Jurkat, Clone E6-1 (cell line): ENCODE measurements at places on chromosomes 7 and 10.

GRCh38 chr10:51074238-51075028, at the start of gene PRKG1:
Gene PRKG1 (plus strand): TSS chr10:51074487.
- no peak for DNase-seq

DNA sequence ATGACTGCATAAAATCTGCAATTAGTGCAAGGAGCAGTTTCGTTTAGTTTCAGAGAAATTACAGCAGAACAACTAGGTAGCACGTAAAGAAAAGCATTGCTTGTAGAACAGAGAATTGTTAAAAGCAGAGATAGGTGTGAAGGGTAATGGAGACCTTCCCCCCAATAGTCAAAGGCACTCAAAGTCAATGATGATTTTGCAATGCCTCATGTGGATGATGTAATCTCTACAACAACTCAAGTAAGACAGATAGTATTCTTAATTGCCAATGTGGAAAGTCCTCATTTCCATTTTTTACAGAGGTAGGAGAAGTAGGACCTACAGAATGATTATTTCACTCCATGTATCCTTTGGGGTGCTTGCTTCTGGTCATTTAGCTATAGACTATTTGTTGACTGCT, 94.3 kb upstream of the GNAI1 start:
- DNase-seq, result no peak

DNA sequence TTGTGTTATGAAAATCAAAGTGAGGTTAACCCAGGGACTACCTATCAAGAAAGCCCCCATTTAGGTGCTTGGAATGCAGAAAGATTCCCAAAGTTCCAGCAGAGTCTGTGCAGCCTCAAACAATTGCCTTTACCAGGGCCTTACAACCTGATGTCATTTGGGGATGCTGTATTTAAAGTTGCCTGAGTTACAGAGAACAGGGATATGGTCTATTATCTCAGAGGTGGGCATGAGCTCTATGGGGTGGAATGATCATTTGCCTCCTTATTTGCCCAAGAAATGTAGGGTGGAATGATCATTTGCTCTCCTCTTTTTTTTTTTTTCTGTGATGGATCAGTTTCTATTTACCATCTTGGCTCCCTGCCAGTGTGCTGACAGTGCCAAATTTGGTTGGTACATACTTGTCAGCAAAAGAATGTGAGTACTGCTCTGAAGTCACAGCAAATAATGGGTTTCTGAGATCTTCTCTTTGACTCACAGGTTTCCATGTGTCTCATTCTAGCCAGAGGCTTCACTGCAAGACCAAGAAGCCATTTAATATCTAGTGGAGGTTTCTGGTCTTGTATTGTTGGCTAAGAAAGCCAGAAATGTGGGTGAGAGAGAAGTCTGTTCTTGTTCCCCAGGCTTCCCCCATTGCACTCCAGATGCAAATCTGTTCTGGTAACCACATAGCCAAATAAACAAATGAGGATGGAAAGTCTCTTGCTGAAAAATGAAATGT, 45.5 kb upstream of the ZNRF2 start:
- DNase-seq, result no peak

DNA sequence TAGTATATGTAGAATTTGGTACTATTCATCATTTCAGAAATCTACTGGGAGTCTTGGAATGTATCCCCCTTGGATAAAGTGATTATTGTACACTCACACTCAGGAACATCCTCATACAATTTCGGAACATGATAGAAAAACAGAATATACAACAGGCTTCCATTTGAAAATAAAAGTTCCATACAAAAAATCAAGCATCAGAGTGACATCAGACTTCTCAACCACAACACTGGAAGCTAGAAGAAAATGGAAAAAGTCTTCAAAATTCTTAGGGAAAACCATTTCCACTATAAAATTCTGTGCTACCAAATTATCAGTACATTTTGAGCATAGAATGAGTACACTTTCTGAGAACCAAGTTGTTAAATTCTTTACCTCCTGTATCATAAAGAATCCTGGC, 8.8 kb downstream of the LYZL1 start:
- DNase-seq, result no peak

DNA sequence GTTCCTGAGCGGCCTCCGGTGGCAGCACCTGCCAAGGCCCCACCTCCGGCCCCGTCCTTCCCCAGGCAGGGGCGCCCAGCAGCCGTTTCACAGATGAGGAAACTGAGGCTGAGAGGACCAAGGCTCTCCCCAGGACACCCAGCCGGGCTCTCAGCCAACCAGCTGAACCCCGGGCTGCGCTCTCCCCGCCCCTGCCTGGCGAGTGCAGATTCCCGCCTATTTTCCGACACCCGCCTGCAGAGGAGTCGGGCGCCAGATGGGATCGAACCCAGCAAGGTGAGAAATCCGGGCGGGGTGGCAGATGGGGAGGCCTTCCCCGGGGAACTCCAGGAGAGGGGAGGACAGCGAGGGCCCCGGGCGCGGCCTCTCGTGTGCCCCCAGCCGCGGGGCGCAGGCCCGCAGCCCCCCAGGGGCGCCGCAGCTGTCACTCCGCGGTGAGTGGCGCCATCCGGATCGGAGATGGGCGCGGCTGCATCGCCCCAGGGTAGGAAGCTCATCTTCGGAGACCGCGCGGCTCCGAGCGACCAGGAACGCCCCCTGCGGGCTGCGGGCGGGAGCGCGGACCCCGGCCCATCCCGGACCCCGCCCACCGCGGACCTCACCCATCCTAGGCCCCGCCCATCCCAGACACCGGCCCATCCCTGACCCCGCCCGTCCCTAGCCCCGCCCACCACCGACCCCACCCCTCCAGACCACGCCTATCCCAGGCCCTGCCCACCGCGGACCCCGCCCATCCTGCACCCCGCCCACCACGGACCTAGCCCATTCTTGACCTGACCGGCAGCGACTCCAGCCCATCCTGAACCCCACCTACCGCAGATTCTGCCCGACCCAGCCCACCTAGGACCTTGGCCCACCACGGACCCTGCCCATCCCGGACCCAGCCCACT, 90.3 kb downstream of the MICALL2 start:
- DNase-seq, result peak; percentile 59

GRCh38 chr10:21022821-21023220, 125.7 kb upstream of the NEBL start:
- DNase-seq, result no peak

- no peak for DNase-seq
Observed at GRCh38 chr7:75010036-75010435, 45.5 kb downstream of the CASTOR2 start.

DNA sequence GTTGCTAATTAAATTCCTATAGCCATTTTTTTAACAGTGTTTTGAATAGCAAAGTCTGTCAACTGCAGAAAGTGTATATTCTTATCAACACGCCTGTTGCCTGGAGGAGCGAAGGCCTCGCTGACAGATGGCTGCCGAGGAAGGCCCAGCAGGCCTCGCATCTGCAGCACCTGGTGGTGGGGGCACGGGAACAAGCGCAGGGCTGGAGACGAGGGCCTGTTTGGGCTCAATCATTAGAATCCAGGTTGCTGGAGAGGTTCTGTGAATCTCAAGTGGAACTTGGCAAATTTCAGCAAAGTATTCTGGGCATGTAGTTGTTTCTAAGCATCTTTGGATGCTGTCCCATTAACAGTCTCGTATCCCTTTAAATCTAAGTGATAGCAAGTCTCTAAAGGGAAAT, 66.1 kb upstream of the FAM204A start:
- no peak for DNase-seq

DNA sequence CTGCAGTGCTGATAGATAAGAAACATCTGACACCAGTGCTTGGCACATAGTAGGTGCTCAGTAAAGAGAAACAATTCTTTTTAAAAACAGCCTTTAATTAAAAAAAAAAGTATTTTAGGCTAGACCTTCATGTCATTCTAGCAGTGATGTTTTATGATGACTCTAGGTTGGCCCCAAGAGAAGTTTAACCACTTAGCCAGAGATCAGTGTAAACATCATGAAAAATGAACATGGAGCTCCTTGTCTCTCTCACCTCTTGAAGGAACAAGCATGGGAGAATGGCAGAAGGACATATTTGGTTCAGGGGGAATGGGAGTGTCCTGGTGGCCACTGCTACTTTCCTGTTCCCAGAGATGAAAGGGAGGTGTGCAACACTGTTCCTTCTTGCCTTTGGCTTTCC, 641.0 kb downstream of the LRMDA start:
- DNase-seq, result no peak

- DNase-seq, result no peak
Observed at GRCh38 chr7:52352013-52352981, 683.1 kb upstream of the POM121L12 start.

GRCh38 chr10:131961777-131962662, 19.7 kb downstream of the BNIP3 start:
- DNase-seq, result no peak

- DNase-seq, result no peak
Observed at GRCh38 chr7:67550801-67551436, 554.3 kb downstream of the TYW1 start.

DNA sequence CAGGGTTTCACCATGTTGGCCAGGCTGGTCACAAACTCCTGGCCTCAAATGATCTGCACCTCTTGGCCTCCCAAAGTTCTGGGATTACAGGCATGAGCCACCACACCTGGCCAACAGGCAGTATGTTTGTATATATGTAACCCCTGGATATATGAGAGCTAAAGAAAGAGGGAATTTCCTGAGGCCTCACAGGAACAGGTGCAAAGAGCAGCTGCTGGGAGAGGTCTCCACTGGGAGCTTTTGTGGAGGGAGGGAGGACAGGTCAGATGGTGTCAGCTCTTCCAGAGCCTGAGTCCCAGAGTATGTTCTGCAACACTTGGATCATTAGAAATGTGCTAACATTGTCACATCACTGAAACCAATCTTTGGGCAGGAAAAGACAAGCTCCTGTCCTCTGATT, 110.1 kb upstream of the KIF5B start:
- DNase-seq, result no peak

DNA sequence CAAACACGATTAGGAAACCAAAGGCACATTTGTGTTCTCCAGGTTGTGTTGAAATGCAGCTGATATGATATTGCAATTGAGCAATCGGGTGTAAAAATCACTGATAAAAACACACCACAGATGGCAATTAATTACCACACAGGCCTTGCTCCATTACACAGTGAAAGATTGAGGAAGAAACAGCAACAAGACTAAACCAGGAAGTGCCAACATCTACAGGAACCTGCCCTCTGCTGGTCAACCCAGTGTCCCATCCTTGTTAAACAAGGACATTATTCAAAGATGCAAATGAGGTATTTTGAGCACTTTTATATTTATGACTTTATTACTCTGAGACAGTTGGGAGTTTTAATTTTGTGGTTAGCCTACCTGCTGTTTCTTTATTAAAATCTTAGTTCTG, 765.6 kb upstream of the GHITM start:
- peak; percentile 52 for DNase-seq

DNA sequence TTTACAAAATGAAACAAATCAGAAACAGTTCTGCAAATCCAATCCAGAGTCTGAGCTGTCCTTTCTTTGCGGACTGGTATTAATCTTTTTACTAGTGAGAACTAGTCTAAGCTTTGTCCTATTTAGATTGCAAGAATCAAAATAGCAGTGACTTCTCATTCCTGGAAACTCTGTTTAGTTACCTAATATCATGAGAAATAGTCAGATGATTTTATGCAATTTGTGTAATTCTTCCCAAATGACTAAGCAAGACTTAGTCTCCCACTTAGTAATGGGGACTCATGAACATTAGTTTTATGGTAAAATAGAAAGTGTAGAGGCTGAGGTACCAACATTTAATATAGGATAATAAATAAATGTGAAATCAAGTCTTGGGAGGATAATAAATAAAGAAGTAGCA, 341.3 kb downstream of the DNAJB9 start:
- no peak for DNase-seq

DNA sequence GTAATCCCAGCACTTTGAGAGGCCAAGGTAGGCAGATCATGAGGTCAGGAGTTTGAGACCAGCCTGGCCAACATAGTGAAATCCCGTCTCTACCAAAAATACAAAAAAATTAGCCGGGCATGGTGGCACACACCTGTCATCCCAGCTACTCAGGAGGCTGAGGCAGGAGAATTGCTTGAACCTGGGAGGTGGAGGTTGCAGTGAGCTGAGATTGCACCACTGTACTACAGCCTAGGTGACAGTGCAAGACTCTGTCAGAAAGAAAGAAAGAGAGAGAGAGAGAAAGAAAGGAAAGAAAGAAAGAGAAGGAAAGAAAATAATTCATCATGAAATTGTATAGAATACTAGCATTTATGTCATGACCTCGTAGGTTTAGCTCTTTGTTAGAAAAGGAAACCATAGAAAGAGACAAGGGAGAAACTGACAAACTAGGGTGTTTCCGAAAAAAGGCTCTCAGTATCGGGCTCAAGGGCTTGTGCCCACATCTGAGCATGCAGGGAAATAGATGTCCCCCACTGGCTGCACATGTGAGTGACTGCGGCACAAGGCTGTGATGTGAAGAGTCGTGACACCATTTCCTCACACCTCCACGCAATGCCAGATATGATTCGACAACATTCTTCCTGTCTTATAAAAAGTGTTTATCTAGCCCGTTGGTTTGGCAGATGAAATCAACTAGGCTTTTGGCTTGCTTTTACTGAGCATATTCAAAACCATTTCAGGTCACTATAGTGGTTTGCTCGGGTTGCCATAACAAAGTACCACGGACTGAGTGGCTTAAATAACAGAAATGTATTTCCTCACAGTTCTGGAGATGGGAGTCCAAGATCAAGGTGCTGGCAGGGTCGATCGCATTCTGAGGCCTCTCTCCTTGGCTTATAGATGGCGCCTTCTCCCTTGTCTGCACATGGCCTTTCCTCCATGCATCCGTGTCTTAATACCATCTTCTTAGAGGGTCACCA, 2.0 kb downstream of the SRGN start:
- no peak for DNase-seq

DNA sequence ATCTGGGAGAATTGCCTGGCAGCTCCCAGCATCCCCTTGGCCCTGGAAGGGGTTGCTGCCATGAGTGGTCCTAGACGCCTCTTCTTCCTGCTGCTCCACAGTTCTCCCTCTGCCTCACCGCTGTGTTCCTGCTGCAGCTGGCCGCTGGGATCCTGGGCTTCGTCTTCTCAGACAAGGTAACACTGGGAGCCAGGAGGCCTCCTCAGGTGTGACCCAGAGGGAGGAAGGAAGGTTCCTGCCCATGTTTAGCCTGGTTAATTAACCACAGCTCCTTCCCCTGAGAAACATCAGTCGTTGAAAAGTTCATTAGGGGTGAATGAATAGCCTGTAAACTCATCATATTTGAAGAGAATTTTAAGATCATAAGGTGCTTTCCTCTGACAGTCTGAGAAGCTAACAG, 18.2 kb downstream of the TSPAN33 start:
- DNase-seq, result no peak

- no peak for DNase-seq
Observed at GRCh38 chr10:65377687-65378086, 1548.1 kb upstream of the LRRTM3 start.
